ENCODE measurements at places on chromosomes 6 and 20.

GRCh38 chr6:90158936-90159335 lies 137.7 kb downstream of the BACH2 start:
- no peak for DNase-seq

- DNase-seq = no peak
Measured at GRCh38 chr20:17928633-17929311, 39.8 kb downstream of the SNX5 start.

DNA sequence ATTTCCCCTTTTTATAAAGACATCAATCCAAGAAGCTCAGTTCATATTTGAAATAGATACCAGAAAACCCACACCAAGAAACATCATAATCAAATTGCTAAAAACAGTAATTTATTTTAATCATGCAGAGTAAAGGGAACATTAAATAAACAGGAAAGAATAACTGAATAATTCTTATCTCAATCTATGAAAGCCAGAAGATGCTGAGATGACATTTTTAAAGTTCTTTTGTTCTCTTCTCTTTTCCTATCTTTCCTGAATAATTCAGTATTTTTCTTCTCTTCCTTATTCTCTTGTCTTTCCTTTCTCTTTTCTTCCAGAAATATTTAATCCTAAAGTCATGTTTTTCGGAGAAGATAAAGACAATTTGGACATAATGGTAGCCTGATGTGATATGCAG lies 259.0 kb upstream of the OPRM1 start:
- no peak for DNase-seq

GRCh38 chr6:138647006-138647405 lies 126.6 kb upstream of the CCDC28A start:
- no peak for DNase-seq

DNA sequence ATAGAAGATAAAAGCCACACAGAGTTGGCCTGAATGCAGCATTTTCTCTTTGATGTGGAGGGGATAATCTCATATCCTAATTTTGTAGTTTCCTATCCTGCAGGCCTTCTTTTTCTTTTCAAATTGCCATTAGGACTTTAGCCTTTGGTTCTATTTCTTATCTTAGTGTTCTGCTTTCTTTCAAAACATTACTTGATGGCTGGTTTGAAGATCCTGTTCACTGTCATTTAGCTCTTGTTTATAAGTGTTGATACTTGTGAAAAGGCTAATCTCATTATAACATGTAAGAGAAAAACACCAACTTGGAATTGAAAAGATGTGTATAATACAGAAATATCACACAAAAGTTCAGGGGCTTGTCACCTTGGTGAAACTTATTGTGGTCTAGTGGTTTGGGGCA lies 54.6 kb upstream of the PKIB start:
- DNase-seq = no peak

- no peak for DNase-seq
Measured at GRCh38 chr6:25175681-25176080, 103.5 kb upstream of the CARMIL1 start.

DNA sequence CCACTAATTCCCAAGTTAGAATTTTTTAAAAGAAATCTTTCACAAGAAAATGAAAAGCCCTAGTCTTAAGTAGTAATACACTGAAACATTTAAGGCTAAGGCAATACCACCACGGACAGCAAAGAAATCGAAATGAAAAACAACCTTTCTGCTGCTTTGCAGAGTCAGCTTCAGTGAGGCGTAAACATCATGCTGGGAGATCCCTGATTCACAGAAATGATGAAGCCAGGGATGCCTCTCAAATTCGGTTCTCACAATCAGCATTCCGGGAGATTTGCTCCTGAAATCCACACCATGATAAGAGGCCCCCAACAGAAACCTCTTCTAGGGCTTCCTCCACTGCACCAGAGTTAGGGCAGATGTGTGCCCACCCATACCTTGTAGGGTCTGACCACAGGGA lies 18.6 kb downstream of the RRBP1 start:
- DNase-seq = no peak

DNA sequence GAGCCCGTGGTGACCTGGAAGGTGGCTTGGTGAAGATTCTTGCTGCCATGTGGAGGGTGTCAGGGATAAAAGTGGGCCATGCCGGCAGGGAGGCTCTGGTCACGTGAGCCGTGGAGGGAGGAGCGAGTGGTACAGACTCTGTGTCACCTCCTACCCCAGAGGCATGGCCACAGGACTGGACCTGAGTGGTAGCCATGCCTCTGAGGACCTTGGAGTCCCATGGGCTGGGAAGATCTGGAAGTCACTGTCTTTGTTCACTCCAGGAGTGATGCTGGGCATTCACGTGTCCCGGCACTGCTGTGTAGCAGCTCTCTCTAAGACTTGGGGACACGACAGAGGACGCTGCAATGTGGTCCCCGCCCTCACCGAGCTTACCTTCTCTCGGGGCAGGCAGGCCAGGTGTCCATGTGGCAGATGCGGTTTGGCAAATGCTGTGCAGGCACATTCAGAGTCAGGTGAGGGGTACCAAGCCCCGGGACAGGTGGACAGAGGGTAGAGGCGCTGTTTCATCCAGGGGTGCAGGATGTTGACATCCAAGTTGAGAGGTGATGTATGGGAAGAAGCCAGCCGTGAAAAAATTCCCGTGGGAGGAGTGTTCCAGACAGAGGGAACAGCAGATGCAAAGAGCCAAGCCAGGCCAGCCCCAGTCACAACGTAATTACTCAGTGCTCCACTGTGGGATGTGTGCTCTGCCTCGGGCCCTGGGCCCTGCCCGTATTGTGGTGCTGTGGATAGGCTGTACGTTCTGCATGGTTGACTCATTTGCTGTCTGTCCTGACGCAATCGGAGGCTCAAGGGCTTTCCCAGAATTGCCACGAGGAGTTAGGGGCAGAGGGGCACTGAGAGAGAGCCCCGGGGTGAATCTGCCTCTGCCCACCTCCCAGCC lies 307.8 kb downstream of the TAF4 start:
- DNase-seq = no peak

GRCh38 chr20:54085910-54086309 lies 15.5 kb upstream of the BCAS1 start:
- no peak for DNase-seq

DNA sequence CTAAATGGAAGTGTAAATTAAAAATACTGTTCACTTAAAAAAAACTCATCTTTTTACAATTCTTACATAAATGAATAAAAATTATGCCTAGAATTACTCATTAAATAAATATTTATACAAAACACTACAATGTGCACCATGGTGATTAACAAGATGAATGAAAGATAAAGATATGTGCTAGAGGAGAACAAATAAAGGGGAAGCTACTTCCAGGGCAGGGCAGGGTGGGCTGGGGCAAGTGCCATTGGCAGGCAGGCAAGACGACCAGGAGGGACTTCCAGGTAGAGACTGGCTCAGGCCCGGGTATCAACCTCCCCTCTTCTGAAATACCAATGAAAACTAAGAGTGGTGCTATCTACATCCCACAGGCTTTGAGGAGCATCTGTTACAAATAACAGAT lies 20.4 kb downstream of the PREP start:
- DNase-seq = no peak

DNA sequence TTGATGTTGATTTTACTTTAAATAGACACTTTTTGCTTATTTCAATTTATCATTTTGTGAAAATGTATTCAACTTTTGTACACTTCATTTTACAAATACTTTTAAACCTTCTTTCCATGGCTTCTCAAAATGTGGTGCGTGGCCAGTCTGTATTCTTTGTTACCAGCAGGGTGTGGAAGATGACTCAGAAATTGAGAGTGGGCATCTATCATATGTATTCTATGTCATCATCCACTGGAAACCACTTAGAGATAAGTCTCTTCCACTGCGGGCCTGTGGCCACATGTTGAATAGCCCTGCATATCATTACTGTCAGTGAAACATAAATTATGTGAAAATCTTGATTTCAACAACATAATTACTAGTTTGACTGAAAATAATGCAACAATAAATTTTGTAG lies 52.6 kb upstream of the MC3R start:
- DNase-seq = no peak

DNA sequence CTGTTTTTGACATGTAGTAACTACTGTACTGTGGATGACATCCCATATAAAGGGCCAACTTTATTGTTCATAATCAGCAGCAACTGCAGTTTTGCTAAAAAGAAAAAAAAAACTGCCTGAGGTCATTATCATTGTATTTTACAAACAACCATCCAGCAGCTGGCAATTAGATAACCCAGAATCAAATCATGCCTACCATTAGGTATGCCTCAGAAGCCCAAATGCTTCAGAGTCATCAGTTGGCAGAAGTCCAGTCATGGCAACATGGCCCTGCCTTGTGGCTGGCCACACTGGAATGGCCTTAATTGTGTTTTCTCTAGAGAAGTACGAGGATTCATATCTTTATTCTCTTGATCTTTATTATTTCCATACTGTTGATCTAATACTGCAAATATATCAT lies 462.4 kb upstream of the NRSN1 start:
- DNase-seq = no peak

DNA sequence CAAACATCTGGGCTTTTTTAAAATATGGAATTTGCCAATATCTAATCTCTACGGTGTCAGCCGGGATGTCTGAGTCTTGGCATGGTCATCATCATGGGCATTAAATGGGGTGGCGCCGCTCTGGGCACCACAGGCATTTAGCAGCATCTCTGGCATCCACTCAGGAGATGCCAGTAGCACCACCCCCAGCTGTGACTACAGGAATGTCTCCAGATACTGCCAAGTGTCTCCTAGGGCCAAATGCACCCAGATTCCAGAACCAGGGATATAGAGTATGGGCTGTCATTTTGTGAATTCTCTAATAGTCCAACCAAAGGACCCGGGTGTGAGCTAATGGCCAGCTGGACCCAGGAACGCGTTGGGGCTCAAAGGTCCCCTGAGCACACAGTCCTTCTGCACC lies 361.0 kb downstream of the TAF4 start:
- DNase-seq = no peak

DNA sequence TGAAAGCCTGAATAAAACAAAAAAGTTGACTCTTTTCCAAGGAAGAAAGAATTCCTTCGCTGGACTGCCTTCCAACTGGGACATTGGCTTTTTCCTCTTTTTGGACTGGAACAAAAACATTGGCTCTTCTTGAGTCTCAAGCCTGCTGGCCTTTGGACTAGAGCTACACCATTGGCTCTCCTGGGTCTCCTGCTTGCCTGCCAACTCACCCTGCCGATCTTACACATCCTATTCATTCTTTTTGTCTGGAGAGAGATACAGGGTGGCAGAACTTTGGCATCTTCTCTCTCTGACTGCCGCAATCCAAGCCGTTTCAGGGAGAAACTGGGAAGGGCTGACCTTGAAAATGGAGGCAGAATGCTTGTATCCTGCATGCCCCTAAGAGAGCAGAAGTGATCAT lies 20.2 kb downstream of the DDO start:
- no peak for DNase-seq

- no peak for DNase-seq
Measured at GRCh38 chr6:159380114-159380513, 210.9 kb downstream of the FNDC1 start.

- DNase-seq = no peak
Measured at GRCh38 chr6:136703331-136703865, 88.9 kb downstream of the MAP3K5 start.

- DNase-seq = no peak
Measured at GRCh38 chr6:94736236-94736635, 841.1 kb upstream of the MANEA start.

Data from activated CD4-positive, alpha-beta T cell treated with anti-CD3 and anti-CD28 coated beads for 48 hours (primary cell).